Activated CD8-positive, alpha-beta T cell treated with anti-CD3 and anti-CD28 coated beads for 36 hours (primary cell): ENCODE measurements at places on chromosomes 11 and 22. TPM values are rescaled to one million over a fixed set of nuclear protein-coding genes. Genes with fewer than 3 reads are reported as not detected.

DNA sequence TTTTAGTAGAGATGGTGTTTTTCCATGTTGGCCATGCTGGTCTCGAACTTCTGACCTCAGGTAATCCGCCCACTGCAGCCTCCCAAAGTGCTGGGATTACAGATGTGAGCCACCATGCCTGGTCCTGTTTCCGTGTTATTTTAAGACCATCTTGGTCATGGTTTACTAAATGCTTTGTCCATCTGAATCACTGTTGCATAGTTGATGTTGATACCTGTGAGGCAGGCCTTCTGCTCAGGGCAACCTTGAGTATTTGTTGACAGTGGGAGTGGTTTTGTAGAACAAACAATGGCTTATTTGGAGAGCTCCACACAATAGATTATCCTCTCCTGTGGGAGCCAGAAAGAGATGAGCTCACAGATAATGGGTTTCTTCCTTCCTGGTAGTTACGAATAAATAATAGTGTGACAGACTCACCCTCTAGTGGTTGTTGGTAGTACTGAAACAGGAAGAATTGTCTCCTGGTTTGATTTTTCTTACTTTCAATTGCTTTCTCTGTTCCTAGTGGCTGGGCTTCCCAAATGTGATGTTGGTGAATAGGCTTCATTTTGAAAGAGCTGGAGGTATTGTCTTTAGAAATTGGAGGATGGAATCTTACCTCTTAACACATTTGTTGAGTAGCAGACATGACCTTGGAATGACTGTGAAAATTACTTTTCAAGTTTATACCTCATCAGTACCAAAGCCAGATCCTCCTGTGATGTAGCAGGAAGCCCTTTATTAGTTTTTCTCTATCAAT, 39.0 kb downstream of the CTNND1 start:
- DNase-seq = peak; percentile 6

DNA sequence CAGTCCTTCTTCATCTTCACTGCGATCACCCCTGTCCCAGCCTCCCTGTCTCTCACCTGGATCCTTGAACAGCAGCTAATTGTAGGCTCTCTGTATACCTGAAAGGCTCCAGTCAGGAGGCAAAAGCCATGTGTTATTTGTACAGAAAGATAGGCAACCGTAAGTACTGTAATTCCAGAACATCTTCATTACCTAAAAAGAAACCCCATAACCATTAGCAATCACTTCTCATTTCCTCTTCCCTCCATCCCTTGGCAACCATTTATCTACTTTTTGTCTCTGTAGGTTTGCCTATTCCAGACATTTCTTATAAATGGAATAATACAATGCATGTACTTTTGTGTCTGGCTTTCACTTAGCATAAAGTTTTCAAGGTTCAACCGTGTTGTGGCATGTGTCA, 17.8 kb downstream of the NAGA start:
- no peak for DNase-seq

GRCh38 chr11:47437746-47438418, 11.1 kb downstream of the RAPSN start:
- DNase-seq = no peak

GRCh38 chr11:33168709-33169200, 7.5 kb upstream of the CSTF3 start:
- DNase-seq = no peak

DNA sequence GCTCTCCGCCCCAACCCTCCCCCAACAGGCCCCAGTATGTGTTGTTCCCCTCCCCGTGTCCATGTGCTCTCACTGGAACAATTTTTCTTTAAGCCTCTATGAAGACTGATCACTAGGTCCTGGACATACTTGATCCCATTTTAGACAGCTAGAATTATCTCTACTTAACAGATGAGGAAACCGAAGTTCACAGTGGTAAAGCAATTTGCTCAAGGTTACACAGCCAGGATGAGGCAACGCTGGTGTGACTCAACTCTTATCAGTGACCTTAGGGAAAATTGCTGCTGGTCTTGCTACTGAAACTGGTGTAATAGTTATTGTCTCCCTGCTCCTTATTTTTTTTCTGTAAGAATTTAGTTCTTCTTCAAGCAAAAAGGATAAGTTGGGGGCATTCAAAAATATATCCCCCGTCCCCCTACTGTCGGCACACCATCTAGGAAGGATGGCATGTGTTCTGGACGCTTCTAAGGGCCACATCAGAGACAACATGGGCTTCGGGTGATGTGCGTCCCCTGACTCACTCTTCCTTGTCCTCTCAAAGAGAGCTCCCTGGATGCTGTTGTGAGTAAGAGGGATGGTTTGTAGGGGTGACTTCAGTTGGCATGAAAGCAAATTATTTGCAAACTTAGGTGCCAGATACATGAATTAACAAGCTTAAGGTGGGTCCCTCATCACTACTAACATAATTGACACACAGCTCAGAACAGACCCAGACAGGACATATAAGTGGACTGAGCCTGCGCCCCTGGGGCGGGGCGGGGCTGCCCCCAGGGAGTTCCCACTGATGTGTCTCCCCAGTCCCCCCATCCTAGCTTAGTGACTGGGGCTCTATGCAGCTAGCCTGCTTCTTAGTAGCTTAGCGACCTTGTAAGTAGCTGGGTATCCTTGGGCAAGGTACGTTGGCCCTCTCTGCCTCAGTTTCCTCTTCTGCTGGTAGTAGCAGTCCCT, 23.6 kb upstream of the ALX4 start:
- no peak for DNase-seq

DNA sequence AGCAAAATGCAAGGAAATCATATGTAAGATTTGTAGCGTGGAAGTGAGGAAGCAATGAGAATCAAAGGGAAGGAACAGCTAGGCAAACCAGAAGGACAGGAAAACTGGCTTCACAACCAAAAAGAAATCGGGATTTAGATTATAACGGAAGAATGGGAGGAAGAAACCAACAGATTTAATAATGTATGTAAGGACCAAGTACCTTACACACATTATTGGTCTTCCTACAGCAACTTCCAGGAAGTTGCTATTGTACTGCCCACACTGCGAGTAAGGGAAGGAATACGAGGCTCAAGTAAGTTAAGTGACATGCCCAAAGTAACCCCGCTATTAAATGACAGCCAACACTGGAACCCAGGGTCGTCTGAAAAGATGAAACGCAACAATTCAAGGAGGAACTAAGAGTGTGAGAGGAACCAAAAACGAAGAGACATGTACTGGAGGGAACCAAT, 473 bp downstream of the TXN2 start:
- no peak for DNase-seq

Gene NLRP6
- 3.3 TPM for total RNA-seq

Gene MUC6
- not detected for total RNA-seq

Gene CABP4
- total RNA-seq = 1.4 TPM

Gene TECTA
- total RNA-seq = 0.41 TPM
